RWPE1 (cell line): ENCODE measurements at places on chromosomes 3 and 15.

DNA sequence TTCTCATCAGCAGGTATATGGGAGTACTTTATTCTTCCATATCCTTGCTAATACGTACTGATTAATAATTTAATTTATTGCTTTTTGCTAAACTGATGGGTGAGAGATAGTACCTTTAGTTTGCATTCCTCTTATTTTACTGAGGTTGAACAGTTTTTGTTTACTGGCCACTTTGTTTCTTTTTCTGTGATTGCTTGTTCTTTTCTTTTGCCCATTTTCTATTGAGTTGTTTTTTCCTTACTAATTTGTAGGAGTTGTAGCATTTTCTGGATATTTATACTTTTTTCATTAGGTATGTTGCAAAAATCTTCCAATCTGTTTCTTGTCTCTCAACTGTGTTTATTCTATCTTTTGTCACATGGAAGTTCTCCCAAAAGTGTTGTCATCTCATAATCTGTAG is 4.8 kb downstream of the PDCD6IP start:
- no peak for DNase-seq

- DNase-seq, result no peak
Observed at GRCh38 chr3:40387895-40388254, 891 bp downstream of the ENTPD3 start.

DNA sequence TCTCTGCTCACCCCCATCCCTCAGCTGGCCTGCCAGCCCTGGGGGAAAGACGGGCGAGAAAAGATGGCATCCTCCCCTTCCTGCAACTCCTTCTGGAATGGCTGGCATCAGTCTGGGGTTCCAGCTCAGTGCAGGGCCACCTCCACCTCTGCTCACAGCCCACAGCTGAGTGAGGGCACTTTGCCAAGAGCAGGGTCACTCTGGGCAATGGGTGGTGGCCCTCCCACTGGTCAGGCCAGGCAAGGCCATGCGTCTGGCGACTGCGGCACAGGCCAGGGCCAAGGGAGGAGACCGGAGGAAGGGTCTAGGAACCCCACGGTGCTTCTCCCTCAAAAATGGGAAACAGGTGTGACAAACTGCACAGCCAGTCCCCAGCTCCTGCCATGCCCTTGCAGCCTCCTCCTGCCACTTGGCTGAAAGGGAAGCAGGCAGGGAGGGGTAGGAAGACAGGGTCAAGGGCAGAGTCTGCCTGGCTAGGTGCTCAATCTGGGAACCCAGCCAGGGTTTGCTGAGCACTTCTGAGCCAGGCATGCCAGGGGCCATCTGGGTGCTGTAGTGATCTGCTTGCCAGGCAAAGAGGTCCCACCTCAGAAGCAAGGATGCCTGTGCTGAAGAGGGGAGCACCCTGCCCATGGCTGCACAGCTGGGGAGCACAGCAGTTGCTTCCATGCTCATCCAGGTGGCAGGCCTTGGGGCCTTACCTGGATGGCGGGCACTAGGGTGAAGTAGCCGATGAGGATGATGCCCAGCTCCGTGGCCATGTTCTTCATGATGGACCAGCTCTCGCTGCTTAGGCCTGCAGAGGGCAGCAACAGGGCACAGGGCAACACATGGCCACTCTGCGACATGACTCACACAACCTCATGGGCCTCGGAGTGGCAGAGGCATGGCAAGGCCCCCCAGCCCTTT is 41.2 kb downstream of the PTPN23 start:
- DNase-seq, result no peak

DNA sequence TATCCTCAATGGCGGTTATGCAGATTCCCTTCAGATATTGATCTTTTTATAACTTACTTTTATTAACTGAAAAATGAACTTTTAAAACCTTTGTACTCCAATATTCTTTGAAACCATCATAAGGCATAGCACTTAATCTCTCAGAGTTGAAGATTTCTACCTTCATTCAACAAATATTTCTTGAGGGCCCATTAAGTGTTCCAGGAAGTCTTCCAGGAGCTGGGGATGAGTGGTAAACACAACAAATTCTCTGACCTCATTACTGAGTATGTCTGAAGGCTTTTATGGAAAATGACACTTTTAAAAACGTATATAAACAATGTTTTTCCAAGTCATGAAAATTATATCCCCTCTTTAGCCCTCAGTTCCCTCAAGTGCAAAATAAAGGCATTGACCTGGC is 575.3 kb upstream of the IL12A start:
- no peak for DNase-seq

DNA sequence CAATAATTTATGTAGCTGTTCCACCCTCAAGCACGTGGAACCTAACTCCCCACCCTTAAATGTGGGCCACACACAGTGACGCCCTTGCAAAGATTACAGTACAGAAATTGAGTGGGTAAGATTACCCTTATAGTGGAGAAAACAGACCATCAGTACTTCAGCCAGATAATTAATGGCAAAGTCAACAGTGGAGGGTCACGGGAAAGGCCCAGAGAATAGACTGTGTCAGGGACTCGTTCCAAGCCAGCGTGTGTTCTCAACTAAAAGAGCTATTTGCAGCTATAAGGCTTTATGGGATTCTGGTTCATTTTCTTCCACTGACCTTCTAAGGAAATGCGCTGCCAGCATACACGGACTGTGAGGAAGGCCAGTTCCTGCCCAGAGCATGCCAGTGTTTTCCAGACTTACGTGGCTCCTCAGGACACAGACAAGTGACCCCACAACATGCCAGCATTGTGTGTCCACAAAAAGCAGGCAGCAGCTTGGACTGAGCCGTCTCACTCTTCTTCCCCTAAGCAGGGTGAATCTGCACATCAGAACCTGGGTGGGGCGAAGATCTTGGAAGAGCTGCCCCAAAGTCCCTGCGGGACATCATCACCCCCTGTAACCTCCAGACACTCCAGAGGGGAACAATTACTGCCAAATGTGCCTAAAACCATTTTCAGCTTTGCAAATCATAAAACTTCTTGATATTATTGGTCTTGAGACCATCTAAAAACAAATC is 428.5 kb downstream of the OCA2 start:
- no peak for DNase-seq

DNA sequence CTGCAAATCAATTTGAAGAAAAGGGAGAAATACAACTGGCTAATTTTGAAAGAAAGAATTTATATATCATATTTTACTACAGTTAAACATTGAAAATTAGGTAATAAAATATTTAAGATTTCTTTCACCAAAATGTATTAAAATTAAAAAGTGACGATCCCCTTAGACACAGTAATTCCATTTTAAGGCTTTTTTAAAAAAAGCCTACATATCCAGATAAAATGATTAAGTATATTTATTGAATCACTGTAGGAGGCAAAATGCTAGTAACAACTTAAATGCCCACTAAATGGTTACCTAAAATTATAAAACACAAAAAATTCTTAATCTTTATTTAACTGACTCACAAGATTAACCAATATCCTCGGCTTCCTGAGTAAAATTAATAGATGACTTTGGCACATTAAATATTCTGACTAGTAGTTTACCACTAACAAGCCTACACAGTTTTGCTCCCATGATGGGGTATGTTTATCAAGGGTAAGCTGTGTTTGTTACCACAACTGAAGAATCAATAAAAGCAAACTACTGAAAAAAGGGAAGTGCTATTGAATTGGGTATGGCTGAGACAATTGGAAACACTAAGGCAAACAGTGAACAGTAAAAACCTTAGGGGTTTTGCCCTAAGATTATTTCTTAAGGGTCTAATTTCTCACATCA is 28.4 kb downstream of the ANKRD28 start:
- no peak for DNase-seq

DNA sequence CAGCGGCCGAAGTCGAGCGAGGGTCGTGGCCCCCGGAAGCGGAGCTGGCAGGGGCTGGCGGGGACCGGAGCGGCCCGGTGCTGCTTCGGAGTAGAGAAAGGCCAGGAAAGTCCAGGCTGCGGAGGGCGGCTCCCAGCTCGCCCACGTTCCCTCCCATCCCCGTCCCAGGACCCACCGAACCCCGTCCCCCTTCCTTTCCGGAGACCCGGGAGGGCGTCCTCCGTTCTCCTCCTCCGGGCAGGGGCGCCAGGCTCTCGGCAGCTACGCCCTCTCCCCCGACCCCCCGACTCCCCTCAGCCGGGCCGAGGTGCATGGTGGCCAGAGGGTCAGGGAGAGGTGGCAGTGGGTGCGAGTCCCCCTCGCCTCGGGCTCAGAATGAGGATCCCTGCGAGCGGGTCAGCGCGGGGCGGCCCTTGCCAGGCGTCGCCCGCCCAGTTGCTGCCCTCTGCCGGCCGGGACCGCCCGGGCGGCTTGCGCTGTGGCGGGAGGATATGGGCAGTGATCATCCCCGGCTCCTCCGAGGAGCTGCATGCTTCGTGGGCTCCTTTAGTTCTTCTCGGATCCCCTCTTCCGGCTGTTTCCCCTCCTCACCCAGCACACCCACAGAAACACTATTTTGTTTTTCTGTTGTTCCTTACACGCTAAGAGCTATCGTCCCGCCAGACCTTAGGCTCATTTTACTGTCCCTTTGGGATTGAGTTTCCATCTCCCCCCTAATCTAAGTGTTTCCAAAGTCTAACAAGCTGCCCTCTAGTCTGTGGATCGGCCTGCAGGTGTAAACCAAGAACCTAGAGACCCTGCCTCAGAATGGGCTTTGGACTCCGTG is 744 bp upstream of the ALDH1A2 start:
- peak; percentile 71 for DNase-seq

- no peak for DNase-seq
Observed at GRCh38 chr3:170746175-170746942, 123.6 kb downstream of the RPL22L1 start.

GRCh38 chr3:28308196-28308595 is 40.3 kb upstream of the ZCWPW2 start:
- no peak for DNase-seq

DNA sequence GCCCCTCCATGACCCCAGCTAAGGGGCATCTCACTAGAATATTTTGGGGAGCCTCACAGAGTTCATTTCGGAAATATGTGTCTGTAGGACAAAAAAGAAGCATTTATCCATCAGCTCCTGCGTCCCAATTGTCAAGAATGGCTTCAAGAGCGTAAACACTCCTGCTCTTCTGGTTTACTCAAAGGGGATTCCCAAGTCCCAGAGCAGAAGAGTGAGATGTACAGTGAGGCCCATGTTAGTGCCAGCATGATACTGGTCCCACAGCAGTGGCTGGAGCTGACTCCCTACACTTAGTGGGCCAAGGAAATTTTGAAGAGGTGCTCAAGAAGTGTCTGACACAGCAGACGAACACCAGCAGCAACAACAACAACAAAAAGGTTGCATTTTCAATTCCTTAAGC is 34.9 kb upstream of the ARL8B start:
- no peak for DNase-seq

GRCh38 chr3:13007251-13007941 is 65.8 kb downstream of the IQSEC1 start:
- DNase-seq, result no peak

DNA sequence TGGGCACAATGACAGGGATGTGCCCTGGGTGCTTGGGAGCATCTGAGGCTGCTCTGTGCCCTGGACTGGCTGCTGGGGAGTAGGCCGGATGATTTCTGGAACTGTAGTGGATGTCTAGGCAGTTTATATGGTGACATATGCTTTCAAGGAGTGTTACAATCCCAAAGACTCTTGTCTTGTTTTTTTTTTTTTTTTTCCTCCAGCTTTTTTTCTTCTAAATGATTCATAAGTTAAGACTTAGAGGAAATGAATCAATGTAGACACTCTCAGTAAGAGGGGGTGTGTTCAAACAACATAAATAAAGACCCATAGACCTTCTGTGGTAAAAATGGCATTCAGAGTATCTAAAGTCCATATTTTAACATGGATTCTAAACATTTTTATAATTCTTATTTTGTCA is 706.1 kb upstream of the GOLIM4 start:
- peak; percentile 47 for DNase-seq

DNA sequence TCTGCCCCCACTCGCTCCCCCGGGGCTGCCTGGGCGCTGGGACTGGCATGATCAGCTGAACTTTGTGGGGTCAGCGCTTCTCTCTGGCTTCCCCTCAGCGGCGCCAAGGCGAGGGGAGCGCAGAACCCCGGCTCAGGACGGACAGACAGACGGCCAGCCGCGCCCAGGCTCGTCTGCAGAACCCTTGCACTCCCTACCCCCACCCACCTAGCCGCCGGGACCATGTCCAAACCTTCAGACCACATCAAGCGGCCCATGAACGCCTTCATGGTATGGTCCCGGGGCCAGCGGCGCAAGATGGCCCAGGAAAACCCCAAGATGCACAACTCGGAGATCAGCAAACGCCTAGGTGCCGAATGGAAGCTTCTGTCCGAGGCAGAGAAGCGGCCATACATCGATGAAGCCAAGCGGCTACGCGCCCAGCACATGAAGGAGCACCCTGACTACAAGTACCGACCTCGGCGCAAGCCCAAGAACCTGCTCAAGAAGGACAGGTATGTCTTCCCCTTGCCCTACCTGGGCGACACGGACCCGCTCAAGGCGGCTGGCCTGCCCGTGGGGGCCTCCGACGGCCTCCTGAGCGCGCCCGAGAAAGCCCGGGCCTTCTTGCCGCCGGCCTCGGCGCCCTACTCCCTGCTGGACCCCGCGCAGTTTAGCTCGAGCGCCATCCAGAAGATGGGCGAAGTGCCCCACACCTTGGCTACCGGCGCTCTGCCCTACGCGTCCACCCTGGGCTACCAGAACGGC is 621 bp downstream of the SOX14 start:
- DNase-seq, result no peak

GRCh38 chr3:8303466-8303865 is 198.2 kb upstream of the LMCD1 start:
- no peak for DNase-seq

DNA sequence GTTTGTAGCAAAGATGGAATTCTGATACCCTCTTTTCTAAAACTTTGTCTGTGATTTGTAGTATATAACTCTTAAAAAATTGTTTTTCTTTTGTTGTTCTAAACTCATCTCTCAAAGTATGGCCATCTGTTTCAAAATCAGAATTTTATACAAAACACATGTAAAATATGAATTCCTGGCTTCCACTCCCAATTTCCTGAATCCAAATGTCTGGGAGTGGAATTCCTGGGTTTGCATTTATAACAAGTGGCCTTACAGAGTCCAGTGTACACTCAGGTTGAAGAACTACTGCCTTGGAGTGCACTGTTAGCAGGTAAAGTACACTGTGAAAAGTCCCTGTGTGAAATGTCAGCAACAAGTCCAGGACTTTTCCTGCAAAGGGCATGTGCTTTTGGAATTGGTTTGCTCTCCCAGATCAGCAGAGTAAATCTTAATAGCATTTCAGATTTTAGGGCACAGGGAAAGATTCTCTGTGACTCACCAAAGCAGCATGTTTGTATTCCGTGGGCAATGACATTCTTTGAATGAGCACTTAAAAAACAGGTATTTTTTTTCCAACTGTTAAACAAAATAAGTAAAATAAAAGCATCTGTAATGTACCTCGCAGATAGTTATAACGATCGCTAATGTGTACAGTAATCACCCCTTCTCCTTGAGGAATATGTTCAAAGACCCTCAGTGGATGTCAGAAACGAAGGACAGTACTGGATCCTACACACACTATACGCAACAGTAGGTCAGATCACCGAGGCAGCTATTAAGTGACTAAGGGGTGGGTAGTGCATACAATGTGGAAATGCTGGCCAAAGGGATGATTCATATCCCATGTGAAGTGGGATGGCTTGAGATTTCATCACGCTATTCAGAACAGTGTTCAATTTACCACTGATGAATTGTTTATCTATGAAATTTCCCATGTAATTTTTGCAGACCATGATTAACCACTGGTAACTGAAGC is 2.0 kb upstream of the CLDN16 start:
- peak; percentile 90 for DNase-seq

GRCh38 chr3:182521339-182521738 is 272.0 kb upstream of the ATP11B start:
- no peak for DNase-seq

- DNase-seq, result no peak
Observed at GRCh38 chr3:14154276-14154675, 24.1 kb downstream of the XPC start.
